Renal pelvis (tissue), 12 donors: ENCODE measurements at places on chromosomes 16 and 17. TPM values are rescaled to one million over a fixed set of nuclear protein-coding genes. Genes with fewer than 3 reads are reported as not detected.

Gene GH1
- not detected for polyA plus RNA-seq

Gene CHP2
- 1.3 TPM for polyA plus RNA-seq

Gene KRT20
- 0.17 TPM for polyA plus RNA-seq

Gene SYCE1L
- polyA plus RNA-seq, result 5.6 TPM

Gene APPBP2
- 53.1 TPM for polyA plus RNA-seq

Gene TBC1D3
- polyA plus RNA-seq, result not detected

Gene MYO15A
- 4.8 TPM for polyA plus RNA-seq

Gene ZNF689
- polyA plus RNA-seq, result 14.8 TPM

Gene MEFV
- 0.33 TPM for polyA plus RNA-seq

Gene HS3ST3B1
- 32.1 TPM for polyA plus RNA-seq

Gene MPP2
- polyA plus RNA-seq, result 7.9 TPM

Gene MAPK8IP3
- 85.5 TPM for polyA plus RNA-seq

Gene SKAP1
- polyA plus RNA-seq, result 9.0 TPM

Gene MPP3
- polyA plus RNA-seq, result 13.1 TPM

Gene MSI2
- 79.4 TPM for polyA plus RNA-seq

Gene NUPR1
- 7.8 TPM for polyA plus RNA-seq

Gene DLX4
- 0.62 TPM for polyA plus RNA-seq

Gene CHST6
- 1.2 TPM for polyA plus RNA-seq

Gene TBC1D3I
- polyA plus RNA-seq, result 1.7 TPM

Gene CD300LG
- 1.2 TPM for polyA plus RNA-seq

Gene ZNF213
- 18.2 TPM for polyA plus RNA-seq

Gene GAST
- polyA plus RNA-seq, result not detected

Gene GLIS2
- 46.2 TPM for polyA plus RNA-seq

Gene ABCC12
- polyA plus RNA-seq, result 0.04 TPM

Gene C1QTNF1
- 2.1 TPM for polyA plus RNA-seq

Gene TP53TG3B
- polyA plus RNA-seq, result not detected

Gene KRT27
- not detected for polyA plus RNA-seq

Gene KCNH6
- polyA plus RNA-seq, result 3.7 TPM

Gene HEATR3
- polyA plus RNA-seq, result 25.2 TPM

Gene ZNF597
- 3.9 TPM for polyA plus RNA-seq

Gene HOXB2
- 58.4 TPM for polyA plus RNA-seq

Gene FBF1
- 13.3 TPM for polyA plus RNA-seq

Gene HSF5
- polyA plus RNA-seq, result 0.19 TPM

Gene CD300E
- polyA plus RNA-seq, result 0.11 TPM

Gene MARCHF10
- 1.1 TPM for polyA plus RNA-seq

Gene UBTF
- 138 TPM for polyA plus RNA-seq

Gene KRT31
- not detected for polyA plus RNA-seq

Gene C1QTNF8
- not detected for polyA plus RNA-seq

Gene TRPV3
- polyA plus RNA-seq, result 1.4 TPM

Gene MT3
- polyA plus RNA-seq, result 1.9 TPM

Gene KLHL36
- polyA plus RNA-seq, result 26.1 TPM

Gene TLCD2
- polyA plus RNA-seq, result 5.8 TPM

Gene TMC6
- 31.7 TPM for polyA plus RNA-seq

Gene SCGB1C2
- 1.6 TPM for polyA plus RNA-seq

Gene KRT222
- polyA plus RNA-seq, result 0.17 TPM

Gene IRF8
- polyA plus RNA-seq, result 3.7 TPM

Gene RILP
- polyA plus RNA-seq, result 4.3 TPM
